Calu3 (cell line): ENCODE measurements at places on chromosomes 3 and 15. TPM values are rescaled to one million over a fixed set of nuclear protein-coding genes. Genes with fewer than 3 reads are reported as not detected.
A peak's percentile ranks its signal among the peaks of the same experiment; 100 is the strongest.

- peaks cover 99% of the 10 kb centered on the region for H3K27me3 ChIP-seq
- H3K4me3 ChIP-seq: no peak overlapping the region
- H3K4me1 ChIP-seq: no peaks in the 10 kb centered on the region
- DNase-seq: no peak
Measured at GRCh38 chr15:77577366-77577950, 55.3 kb downstream of the LINGO1 start.

- peaks cover 38% of the 10 kb centered on the region for H3K4me1 ChIP-seq
- H3K4me3 ChIP-seq: no peak overlapping the region
- no peak overlapping the region for H3K27ac ChIP-seq
- no peaks in the 10 kb centered on the region for H3K27me3 ChIP-seq
- no peak for DNase-seq
- no peaks in the 10 kb centered on the region for H3K36me3 ChIP-seq
Measured at GRCh38 chr15:96311256-96311955, 19.1 kb upstream of the NR2F2 start.

GRCh38 chr3:71229905-71230657 lies 353.4 kb downstream of the FOXP1 start:
- no peaks in the 10 kb centered on the region for H3K27me3 ChIP-seq
- H3K36me3 ChIP-seq: no peaks in the 10 kb centered on the region
- DNase-seq: no peak
- H3K4me1 ChIP-seq: no peaks in the 10 kb centered on the region

DNA sequence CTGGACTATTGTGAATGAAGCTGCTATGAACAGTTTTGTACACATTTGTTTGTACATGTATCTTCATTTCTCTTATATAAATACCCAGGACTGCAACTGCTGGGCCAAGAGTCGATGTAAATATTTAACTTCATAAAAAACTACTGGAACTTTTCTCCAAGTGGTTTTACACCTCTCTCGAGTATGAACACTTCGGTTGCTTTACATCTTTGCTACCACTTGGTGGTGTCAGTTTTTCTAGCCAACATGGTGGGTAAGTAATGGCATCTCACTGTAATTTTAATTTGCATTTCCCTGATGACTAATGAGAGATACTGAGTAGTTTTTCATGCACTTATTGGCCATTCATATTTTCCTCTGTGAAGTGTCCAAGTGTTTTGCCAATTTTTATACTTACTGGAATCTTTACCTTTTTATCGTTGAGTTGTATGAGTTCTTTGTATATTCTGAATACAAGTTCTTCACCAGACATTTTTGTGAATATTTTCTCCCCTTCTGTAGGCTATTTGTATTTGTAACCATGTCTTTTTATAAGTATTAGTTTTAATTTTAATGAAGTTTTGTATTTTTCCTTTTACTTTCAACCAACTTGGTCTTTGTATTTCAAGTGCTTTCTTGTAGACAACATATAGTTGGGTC lies 44.4 kb downstream of the PCOLCE2 start:
- no peak overlapping the region for H3K4me3 ChIP-seq
- peaks cover 6% of the 10 kb centered on the region for H3K4me1 ChIP-seq
- H3K27me3 ChIP-seq: no peaks in the 10 kb centered on the region
- DNase-seq: peak; percentile 46
- no peaks in the 10 kb centered on the region for H3K36me3 ChIP-seq

- H3K36me3 ChIP-seq: no peaks in the 10 kb centered on the region
- DNase-seq: no peak
- H3K4me1 ChIP-seq: peaks cover 11% of the 10 kb centered on the region
- H3K27me3 ChIP-seq: no peaks in the 10 kb centered on the region
- H3K27ac ChIP-seq: no peak overlapping the region
- no peak overlapping the region for H3K4me3 ChIP-seq
Measured at GRCh38 chr3:177318559-177318958, 121.3 kb upstream of the TBL1XR1 start.

ZKSCAN7 gene
- total RNA-seq: 0.39 and 0.59 TPM in 2 replicates

SI gene
- total RNA-seq: not detected in 2 replicates

SHF gene
- 6.0 and 7.3 TPM in 2 replicates for total RNA-seq
